ENCODE measurements at places on chromosomes 12 and 14.

DNA sequence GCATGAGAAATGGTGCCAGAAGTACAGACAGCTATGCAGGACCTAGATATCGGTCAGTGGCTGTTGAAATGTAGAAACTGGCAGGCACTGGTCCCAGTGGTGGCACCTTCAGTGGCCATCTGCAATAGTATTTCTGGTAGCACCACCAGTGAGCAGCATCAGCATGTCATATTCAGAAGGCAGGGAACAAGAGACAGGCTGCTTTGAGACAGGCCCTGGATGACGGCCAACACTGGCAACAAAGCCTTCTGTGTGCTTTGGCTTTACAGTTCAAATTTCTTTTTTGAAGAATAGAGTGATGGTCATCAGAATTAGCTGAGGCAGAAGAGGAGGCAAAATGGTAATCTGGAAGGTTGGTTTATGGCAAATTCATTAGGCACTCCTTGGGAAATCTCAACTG is 273.4 kb upstream of the SLC16A7 start:
- DNase-seq: no peak

GRCh38 chr12:111443086-111443485 is 37.4 kb downstream of the SH2B3 start:
- DNase-seq: no peak

- DNase-seq: no peak
Measured at GRCh38 chr12:31944299-31944698, 14.9 kb upstream of the RESF1 start.

GRCh38 chr12:7339675-7340074 is 35.8 kb downstream of the ACSM4 start:
- DNase-seq: no peak

DNA sequence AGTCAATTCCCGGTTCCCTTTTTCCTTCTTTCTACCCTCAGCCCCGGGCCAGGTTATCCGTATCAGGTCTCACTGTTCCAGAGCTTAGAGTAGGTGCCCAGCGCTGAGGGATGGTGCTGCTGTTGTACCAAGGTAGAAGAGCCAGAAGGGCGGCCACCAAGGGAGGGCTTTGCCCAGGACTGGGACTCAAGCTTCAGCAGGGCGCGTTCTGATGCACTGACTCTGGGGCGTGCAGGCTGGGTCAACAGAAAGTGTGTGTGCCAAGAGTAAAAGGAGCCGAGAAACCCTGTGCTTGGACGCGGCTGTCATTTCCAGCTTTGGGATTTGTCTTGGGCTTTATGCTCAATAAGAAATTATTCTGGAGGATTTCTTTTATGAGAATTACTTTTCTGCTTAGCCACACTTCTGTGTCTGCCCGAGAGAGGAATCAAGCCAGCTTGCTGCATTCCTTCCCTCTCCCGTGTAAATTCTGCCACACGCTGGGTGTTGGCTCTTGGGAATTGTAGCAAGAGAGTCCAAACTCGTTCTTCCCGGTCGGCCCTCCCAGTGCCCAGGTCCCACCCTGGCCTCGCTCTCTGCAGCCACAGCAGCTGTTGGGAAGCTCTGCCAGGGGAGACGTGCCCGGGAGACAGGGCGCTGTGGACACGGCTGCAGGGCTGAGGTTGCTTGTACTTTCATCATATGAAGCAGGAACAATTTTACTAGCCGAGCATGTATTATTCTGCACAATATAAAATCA is 98.0 kb downstream of the FBXL14 start:
- no peak for DNase-seq

GRCh38 chr12:102917026-102917787 is at the start of gene PAH:
Gene PAH (minus strand): TSS chr12:102917244. CDS start chr12:102917130, 114 bp downstream.
- DNase-seq: no peak

GRCh38 chr14:36975834-36976233 is 196.6 kb downstream of the SLC25A21 start:
- DNase-seq: no peak

GRCh38 chr14:54769951-54770863 is 132.4 kb downstream of the GCH1 start:
- DNase-seq: no peak

GRCh38 chr12:19030603-19031002 is 98.9 kb upstream of the PLEKHA5 start:
- no peak for DNase-seq

- no peak for DNase-seq
Measured at GRCh38 chr14:98834119-98834518, 437.9 kb downstream of the BCL11B start.

DNA sequence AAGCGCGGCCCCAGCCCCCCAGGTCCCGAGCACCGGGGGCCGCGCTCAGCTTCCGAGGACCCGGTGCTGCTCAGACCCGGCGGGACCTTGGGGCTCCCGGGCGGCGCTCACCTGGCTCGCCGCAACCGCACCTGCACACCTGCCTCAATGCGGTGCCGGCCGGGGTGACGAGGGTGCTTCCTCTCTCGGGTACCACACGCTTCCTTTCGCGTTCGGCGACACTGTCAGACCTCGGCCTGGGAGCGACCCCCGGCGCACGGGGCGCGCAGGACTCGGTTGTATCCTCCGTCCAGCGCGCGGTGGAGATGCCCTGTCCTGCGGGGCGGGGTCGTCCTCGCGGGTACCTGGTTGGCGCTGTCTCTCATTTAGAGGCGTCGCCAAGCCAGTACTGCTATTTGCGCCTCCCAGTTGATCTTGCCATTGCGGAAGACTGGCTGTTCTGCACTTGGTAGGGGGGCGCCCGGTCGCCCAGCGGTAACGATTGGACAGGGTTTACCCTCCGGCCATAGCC is 718 bp downstream of the PACS2 start:
- no peak for DNase-seq

DNA sequence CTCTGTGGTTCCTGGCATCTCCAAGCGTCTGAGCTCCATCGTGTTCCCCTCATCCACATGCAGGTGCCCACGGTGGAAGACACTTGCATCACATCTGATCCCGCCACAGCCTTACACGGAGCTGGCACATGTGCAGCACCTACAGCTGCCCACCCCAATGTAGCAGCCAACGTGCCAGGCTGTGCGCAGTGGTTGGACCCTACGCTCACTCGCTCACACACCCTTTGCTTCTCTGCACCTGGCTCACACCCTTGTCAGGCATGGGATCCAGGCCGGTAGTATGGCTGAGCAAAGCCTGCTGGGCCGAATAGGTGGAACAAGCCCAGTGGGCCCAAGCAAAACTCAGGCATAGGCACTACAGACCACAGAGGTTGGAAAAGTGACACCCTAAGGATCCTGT is 567.2 kb downstream of the FSCB start:
- DNase-seq: no peak

DNA sequence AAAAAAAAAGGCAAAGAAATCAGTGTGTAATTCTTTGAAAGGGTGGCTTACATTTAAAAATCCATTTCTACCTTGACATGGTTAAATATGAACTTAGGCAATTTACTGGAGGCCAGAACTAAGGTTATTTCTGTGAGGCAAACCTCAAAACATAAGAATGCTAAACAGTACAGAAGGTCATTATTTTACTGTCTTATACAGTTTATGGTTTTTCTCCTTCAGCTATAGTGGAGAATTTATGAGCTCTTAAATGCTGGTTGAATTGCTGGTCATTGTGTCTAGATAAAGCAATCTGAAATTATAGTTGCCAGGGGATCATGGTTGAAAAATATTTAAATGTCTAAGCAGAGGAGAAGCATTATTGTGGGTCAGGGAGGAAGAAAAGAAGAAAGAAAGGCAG is 70.5 kb downstream of the TRIM9 start:
- DNase-seq: no peak

- no peak for DNase-seq
Measured at GRCh38 chr12:95205685-95206084, 11.6 kb downstream of the FGD6 start.

- no peak for DNase-seq
Measured at GRCh38 chr14:92254786-92255185, 68.2 kb upstream of the SLC24A4 start.

GRCh38 chr14:32940066-32940651 is 1.5 kb downstream of the NPAS3 start:
- DNase-seq: no peak

- no peak for DNase-seq
Measured at GRCh38 chr12:16272222-16272621, 5.3 kb downstream of the SLC15A5 start.

- no peak for DNase-seq
Measured at GRCh38 chr14:98489115-98489514, 782.9 kb downstream of the BCL11B start.

- DNase-seq: no peak
Measured at GRCh38 chr12:69392179-69392928, 32.8 kb downstream of the YEATS4 start.

DNA sequence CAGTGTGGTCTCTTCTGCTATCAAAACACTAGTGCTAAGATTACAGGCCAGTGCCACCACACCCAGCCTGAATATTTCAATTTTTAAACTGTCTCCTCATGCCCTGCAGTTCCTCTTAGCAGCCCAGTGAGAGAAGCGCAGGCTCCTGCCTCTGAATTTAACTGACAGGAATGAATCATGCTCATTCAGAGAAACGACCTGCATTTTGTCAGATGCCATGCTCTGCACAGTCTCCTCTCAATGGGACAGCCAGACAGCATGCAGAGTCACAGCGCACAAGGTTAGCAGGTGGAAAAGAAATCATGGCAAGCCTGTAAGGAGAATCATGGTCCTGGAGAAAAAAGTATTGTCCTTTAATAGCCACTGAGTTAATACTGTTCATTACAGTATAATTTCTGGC is 691.0 kb upstream of the SEL1L start:
- DNase-seq: no peak

GRCh38 chr14:50347521-50347920 is 35.4 kb downstream of the DMAC2L start:
- DNase-seq: no peak

- DNase-seq: no peak
Measured at GRCh38 chr12:50006754-50007442, 18.4 kb downstream of the RACGAP1 start.

- no peak for DNase-seq
Measured at GRCh38 chr12:6555018-6555691, 687 bp downstream of the IFFO1 start.

All from HS-27A (cell line).